ENCODE measurements at places on chromosomes 12 and 14.

DNA sequence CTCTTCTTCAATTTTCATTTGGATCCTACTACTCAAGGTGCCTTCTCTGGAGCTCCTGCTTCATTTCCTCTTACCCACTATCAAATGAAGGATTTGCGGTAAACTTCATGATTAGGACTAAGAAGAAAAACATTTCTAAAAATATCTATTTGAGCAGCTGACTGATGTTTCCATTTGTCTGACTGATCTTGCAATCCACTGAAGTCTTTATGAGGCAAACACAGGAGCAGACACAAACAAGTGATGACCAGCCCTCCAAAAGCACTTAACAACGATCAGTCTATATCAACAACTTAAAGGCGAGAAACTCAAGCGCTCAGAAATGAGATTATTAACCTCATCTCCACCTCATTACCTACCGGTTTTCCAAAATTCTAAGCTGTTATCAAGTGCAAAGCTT lies 26.2 kb downstream of the OSBPL8 start:
- no peak for DNase-seq

GRCh38 chr12:56749853-56750252 lies 2.3 kb downstream of the PRIM1 start:
- DNase-seq: peak; percentile 15

DNA sequence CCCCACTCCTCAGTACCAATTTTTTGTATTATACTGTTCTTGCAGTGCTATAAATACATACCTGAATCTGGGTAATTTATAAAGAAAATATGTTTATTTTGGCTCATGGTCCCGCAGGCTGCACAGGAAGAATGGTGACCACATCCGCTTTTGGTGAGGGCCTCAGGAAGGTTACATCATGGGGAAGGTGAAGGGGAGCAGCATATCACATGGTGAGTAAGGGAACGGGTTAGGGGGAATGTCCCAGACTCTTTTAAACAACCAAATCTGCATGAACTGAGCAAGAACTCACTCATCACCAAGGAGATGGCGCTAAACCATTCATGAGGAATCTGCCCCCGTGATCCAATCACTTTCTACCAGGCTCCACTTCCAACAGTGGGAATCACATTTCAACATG lies 40.0 kb downstream of the OSBPL8 start:
- no peak for DNase-seq

- DNase-seq: no peak
These were observed 6.5 kb upstream of the PLXNC1 start for GRCh38 chr12:94141892-94142291.

GRCh38 chr12:132140918-132141841 lies 2.9 kb downstream of the DDX51 start:
- no peak for DNase-seq

DNA sequence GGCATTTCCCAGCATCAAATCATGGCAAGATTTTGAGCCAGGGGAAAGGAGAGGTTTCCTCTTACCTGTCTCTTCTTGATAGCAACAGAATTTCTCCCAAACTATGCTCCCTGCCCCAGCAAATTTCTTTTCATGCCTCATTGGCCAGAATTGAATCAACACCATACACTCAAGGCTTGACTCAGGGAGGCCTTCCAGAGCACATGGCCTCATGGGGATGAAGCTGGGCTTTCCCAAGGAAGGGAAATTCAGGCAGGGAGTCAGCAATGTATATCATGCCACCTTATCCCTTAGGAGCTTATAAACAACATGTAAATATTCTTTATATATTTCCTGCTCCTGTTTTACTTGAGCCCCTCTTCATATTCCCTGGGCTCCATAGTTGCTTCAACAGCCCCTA lies 62.1 kb downstream of the ARF6 start:
- no peak for DNase-seq

GRCh38 chr12:89542912-89543592 lies 17.2 kb upstream of the POC1B start:
- DNase-seq: peak; percentile 81

DNA sequence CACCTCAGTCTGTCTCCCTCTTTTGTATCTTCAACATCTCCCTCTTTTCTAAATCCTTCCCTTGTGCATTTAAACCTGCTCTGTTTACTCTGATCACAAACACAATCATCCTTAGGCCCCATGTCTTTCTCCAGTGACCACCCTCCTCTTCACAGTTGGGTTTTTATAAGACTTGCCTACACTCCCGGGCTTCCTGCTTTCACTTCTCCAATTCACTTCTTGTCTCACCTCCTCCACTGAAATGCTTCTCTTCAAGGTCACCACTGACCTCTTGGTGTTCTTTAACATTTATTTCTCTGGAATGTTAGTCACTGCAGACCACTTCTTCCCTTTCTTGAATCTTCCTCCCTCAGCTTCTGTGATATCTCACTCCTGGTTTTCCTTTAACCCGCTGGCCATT lies 8.7 kb upstream of the SMCO2 start:
- DNase-seq: no peak

DNA sequence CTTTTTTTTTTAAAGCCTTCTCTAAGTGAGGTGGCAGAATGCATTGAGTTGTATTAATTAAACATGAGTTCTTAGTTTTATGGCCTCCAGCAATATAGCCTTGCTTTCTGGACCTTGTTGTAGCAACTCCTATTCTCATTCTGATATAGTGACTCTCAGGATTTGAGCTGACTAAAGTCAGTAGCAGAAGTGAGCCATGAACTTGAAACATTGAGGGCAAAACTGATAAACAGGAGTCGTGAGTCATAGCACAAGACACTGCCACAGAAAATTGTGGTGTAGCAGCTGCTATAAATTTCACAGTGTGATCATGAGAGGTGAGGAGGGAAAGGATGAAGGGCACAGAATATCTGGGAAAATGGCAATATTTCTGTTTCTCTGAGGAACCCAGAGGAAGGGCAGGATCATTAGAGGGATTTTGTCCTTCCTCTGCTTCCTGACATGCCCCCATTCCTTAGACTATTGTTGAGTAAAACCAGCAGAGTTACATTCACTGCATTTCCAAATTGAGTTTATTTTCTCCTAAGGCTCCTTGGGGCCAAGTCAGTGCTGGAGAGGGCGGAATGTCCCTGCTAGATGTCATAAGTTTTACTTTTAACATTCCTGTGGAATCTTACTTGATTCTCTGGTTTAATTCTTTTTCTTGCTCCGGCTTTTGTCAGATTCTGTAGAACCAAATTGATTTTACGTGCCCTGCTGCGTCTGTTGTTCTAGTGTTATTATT lies 7.5 kb downstream of the KLRG1 start:
- peak; percentile 51 for DNase-seq

DNA sequence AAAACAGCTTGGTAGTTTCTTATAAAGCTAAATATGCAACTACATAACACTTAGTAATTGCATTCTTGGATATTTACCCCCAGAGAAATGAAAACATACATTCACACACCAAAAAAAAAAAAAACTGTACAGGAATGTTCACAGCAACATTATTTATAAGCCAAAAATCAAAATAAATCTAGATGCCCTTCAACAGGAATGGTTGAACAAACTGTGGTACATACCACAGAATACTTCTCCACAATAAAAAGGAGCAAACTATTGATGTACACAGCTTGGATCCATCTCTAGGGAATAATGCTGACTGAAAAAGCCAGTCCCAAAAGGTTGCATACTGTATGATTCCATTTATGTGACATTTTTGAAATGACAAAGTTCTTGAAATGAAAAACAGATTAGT lies 62.1 kb upstream of the SLC38A4 start:
- DNase-seq: no peak

- DNase-seq: no peak
These were observed 26.5 kb downstream of the NOC4L start for GRCh38 chr12:132170637-132171292.

DNA sequence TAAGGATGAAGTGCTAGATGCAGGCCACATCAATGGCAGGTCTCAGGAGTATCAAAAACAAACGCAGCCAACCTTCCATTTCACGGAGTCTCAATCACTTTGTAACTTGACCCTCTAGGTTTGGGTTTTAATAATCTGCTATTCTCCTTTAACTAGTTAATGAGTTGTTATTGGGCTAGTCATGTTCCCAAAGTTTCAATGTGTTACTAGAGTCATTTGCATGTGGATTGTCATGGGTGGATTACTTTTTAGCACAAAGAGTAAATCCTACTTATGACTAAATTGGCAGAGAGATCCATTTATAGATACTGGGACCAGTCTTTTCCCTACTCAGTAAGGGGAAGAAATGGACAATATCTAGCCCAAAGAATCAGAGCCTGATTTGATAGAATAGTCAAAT lies 151.0 kb downstream of the BCAT1 start:
- no peak for DNase-seq

GRCh38 chr14:54354968-54355641 lies 41.7 kb upstream of the CDKN3 start:
- no peak for DNase-seq

GRCh38 chr12:114185036-114185435 lies 218.9 kb upstream of the RBM19 start:
- no peak for DNase-seq

GRCh38 chr14:20789230-20789813 lies 8.3 kb downstream of the RNASE6 start:
- DNase-seq: no peak

GRCh38 chr12:67275380-67275913 lies 6.3 kb downstream of the CAND1 start:
- DNase-seq: no peak

GRCh38 chr14:49614196-49614595 lies 6.2 kb downstream of the RPL36AL start:
- DNase-seq: no peak

GRCh38 chr14:90911121-90911520 lies 94.9 kb upstream of the TTC7B start:
- no peak for DNase-seq

DNA sequence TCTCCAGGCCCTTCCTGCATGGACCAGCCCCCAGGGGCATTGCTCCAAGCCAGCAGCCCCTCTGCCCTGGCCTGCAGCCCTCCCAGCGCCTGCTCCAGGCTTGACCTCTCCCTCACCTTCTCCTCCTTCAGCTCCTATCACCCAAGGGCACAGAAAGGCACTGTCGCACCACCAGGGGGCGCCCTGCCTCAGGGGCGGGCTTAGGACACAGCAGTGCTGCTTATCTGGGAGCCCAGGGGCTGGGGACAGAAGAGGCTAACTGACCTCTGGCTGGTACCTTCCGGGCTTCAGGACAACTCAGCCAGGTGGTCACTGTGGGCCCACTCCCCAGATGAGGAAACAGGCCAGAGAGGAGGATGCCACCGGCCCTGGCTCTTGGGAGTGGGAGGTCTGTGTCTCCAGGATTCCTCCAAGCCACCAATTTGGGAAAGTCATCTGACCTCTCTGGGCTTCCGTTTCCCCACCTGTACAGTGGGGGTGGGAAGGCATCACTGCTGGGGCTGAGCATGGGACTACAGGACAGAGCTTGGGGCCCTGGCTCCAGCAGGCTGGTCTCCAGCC lies 25.3 kb upstream of the GPR132 start:
- peak; percentile 84 for DNase-seq

GRCh38 chr14:35963209-35963608 lies 137.1 kb downstream of the BRMS1L start:
- DNase-seq: no peak

DNA sequence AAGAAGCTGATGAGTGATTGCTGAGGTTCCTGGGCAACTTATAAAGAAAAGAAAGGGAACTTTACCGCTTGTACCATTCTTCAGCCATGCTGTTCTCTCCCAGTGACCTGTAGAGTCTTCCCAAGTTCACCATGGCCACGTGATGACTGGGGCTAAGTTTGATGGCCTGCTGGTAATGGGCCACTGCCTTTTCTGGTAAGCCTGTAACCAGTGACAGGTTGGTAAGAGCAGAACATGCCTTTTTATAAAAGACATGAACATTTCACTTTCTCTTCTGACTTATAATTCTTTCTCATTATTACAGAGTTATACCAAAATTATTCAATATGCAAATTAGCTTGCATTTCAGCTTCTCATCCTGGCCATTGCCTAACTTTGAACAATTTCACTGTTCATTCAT lies 20.9 kb upstream of the OVCH1 start:
- no peak for DNase-seq

- DNase-seq: peak; percentile 31
These were observed 668 bp downstream of the TMEM260 start for GRCh38 chr14:56580221-56580711.
